ENCODE measurements at places on chromosomes 2 and 18. TPM values are rescaled to one million over a fixed set of nuclear protein-coding genes. Genes with fewer than 3 reads are reported as not detected.

- no peak for DNase-seq
Measured at GRCh38 chr2:18915227-18915626, 325.9 kb upstream of the NT5C1B start.

DNA sequence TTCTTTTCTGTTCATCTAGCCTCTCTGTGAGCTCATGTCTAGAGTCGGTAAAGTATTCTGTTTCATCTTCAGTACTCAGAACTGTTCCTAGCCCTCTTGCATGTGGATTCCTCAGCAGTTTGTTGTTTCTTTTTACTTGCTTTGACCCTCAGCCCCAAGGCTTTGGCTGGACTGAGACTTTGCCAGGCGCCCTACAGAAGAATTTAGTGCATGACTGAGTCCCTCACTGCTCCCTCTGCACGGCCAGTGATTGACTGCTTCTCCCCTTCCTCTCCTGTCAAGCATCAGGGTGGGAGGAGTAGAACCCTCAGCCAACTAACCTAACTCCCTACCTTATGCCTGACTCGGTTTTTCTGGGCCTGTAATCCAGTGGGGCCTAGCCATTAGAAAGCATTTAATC lies 109.8 kb downstream of the ESCO1 start:
- DNase-seq = no peak

DNA sequence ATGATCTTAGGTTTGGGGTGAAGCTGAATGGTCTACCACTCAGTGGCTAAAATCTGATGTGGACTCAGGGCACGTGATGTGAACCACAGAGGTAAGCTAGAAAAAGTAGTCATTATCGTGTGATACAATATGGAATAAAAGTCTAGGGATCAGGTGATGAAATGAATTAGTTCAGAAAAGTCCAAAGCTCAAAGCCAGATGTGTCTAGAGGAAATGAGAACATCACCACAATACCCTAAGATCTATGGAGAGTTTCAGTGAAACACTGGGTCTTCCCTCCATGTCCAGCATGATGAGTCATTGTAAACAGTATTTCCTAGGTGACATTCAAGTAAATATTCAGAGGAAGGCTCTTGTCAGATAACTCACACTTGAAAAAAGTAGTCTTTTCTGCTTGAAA lies 1257.4 kb upstream of the ZEB2 start:
- no peak for DNase-seq

DNA sequence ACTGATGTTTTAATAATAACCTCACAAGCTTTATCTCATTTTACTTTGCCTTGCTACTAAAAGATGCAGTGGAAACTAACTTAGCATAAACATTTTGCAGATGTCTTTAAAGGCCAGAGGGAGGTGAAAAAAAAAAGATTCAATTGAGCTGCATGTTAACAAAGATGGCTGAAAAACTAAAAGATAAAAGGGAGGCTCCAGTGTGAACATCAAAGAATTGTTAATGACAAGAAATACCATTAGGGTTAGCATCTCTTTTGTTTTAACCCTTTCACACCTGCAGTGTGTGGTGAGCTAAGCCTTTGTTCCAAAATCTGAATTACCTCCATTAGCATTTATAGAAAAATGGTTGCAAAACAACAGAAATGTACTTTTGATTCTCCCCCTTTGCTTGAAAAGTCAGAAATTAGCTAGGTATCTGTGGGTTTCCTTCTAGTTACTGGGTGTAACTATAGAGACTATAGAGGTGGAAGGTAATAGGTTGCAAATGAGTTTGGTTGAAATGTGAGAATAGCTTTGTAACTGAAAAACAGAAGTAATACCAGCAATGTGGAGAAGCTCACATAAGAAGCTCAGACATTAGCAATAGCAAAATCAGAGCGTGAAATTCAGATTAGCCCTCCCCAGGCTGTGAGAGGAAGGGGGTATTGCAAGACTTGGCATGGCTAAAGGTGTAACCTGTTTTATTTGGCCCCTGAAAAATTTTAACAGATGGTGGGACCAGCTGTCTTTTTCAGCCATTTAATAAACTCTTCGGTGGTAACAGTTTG lies 34.8 kb upstream of the SP5 start:
- peak; percentile 23 for DNase-seq

DNA sequence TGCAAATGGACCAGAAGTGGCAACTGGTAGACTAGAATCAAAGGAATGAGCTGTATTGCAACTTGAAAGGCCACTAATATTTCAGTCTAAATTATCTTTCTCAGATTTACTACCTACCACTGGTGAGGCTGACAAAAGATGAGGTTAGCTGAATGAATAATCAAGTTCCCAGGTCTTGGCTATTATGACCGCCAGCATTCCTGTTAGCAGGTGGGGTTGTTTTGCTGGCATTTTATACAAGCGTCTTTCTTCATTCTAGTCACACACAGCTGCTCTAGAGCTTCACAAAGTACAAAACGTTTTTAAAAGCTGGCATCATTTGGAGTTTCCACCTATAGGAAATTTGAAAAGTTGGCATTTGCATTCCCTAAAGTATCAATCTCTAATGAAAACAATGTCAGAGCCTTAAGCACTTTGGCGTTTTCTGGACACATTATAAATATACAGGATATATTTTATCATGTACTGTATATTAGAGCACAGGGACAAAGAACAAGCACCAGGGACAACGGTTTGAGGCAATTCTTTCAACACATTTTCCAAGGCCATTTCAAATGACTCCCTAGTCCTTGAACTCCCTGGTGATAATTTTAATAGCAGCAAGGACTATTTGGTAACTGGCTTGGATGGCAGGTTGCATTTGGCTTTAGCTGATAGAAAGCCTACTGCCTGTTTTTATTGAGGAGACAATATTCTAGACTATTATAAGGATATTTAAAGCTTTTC lies 410.2 kb upstream of the CHST9 start:
- no peak for DNase-seq

DNA sequence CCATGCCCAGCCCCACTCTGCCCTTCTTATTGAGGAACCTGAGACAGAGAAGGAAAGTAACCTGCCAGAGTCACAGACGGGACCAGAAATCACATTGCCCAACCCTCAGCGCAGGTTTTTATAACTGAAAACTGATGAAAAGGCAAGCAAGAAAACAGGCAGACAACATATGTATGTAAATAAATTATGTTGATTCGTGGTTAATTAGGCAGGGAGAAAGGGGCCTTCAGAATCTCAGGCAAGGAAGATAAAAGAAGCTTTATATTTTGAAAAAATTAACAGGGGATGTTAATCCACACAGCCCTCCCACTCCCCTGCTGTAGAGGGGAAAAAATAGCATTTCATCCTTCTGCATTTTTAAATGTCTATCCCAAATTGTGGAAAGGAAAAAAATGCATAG lies 378.5 kb downstream of the PIK3C3 start:
- no peak for DNase-seq

DNA sequence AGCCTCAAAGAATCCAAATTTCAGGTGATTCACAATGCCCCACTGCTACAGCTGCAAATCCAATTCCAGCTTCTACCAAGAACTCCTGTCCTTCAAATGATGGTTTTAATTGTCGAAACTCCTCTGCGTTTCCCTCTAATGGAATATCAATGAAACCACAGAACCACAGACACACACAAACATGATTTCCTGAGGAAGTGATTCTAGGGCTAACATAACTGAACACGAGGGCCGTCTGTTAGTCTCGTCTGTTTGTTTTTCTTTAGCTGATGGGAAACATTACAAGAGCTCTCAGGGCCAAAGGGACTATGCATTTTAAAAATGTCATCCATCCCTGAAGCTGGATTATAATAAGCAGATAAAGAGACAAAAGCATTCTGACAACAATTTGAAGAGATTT lies 59.4 kb downstream of the RNF152 start:
- no peak for DNase-seq

GRCh38 chr2:96954011-96954846 lies 32.2 kb downstream of the FAM178B start:
- DNase-seq = no peak

DNA sequence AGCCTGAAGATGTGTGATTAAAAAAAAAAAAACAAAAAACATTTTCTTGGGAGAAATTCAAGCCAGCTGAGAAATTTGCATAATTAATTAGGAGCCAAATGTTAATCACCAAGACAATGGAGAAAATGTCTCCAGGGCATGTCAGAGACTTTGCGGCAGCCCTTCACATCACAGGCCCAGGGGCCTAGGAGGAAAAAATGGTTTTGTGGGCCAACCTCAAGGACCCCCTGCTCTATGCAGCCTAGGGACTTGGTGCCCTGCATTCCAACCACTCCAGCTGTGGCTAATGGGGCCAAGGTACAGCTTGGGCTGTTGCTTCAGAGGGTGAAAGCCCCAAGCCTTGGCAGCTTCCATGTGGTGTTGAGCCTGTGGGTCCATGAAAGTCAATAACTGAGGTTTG lies 241.9 kb upstream of the THUMPD2 start:
- DNase-seq = no peak

- no peak for DNase-seq
Measured at GRCh38 chr2:217666338-217666737, 336.5 kb downstream of the TNS1 start.

DNA sequence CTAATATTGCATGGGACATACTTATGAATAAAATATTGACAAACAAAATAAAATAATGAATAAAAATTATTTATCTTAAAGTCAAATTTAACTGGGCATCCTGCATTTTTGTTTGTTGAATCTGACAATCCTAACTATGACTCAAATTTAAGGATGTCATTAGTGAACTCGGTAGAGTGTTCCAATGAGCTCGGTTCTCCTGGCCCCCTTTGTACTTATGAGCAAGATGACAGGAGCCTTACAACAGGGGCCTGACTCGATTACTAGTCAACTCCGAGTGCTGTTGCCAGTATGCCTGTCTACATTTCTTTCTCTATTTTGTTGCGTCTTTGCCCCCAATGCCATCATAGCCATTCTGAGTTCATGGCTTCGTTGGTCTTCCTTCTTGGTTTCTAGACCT lies 40.3 kb downstream of the HRH4 start:
- no peak for DNase-seq

DNA sequence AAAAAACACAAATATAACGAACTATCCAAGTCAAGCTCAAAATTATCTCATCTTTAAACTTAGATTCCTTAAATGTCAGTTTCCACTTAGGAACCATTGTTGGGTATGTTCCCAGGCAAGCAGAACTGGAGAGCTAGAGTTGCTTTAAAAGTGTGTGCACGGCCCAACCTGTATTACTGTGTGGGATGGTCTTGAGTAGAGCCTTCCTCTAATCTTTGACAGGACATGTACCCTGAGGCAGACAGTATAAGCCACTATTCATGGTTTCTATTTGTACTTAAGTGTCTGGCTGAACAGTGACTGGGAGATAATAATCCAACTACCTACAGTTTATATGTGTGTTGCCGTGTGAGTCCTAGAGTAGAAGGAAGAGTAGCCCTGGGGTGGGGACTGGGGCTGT lies 239.7 kb downstream of the GPD2 start:
- no peak for DNase-seq

DNA sequence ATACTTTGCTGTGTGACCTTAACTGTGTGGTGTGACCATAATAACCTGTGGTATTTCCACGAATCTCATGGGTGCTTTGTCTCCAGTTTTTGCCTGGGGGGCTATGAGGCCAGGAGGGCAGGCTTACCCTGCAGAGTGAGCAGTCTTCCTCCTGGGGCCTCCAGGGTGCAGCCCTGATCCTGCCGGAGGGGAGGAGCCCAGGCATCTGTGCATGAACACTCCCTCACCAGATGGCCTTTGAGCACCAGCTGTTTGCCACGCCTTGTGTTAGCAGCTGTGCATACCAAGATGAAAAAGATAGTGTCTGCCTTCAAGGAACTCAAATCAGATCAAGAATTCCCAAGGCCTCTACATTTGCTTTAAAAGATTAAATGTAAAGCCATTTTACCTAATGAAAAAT lies 75.0 kb upstream of the RBM44 start:
- no peak for DNase-seq

- DNase-seq = no peak
Measured at GRCh38 chr18:61653823-61654551, 238.8 kb downstream of the RNF152 start.

DNA sequence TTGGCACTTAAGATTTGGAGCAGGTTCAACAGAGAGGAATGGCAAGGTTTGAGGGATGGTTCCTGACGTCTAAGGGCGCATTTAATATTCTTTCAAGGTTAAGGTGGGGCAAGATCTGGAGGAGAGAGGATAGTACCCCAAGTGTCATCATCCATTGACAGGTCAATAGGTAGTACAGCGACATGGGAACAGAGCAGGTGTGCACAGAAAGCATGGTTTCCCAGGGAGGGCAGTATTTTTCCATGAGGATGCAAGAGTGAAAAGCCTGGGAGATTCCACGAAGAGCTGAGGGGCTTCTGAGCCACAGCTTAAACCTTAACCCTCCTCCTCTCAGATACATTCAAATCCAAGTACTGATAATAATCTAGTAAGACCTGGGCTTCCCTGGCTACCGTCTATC lies 9.1 kb downstream of the HES6 start:
- DNase-seq = no peak

DNA sequence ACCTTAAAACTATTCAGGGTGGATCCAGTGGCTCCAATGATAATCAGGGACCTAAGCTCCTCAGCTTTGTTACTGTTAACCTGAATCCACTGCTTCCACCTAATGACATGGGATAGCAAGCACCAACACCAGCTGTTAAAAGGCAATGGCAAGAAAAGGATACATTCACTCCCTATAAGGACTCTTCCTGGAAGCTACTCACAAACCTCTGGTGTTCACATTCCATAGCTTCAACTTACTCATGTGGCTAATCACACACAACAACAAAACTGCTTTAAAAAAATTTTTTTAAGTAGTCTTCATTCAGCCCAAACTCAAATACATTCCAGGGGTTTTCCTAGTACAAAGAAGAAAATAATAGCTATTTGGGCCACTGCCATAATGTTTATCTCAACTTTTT lies 24.5 kb downstream of the ROCK2 start:
- no peak for DNase-seq

DNA sequence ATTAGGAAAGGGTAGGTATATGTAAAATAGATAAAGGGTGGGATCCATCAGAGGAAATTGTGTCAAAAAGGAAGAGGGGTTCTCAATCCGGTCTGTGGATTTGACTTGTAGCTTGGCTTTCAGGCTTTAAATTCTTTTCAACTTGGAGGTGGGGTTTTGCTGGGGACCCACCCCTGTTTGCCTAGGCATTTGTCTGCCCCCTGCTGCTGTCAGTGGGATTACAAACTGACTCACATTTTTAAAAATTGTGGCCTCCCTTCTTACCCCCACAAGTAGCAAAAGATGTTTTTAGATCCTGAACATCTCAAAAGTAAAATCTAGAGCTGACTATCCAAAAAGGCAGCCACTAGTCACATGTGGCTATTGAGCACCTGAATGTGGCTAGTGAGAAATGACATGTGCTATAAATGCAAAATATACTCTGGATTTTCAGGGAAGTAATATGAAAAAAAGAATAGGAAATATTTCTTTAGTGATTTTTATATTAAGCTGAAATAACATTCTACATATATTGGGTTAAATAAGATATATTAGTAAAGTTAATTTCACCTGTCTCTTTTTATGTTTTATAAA lies 178.9 kb downstream of the GFPT1 start:
- DNase-seq = no peak

GRCh38 chr18:22675006-22675405 lies 257.3 kb upstream of the CTAGE1 start:
- DNase-seq = no peak

BCL11A gene
- 2.5 TPM for polyA plus RNA-seq

THSD7B gene
- 0.73 TPM for polyA plus RNA-seq

ZNF385B gene
- polyA plus RNA-seq = 10.1 TPM

ARHGEF33 gene
- 1.8 TPM for polyA plus RNA-seq

ANKRD62 gene
- not detected for polyA plus RNA-seq

GAREM1 gene
- polyA plus RNA-seq = 7.7 TPM

Measured in muscle of back (tissue), 13 donors.